Liver (tissue), 10 donors: ENCODE measurements at places on chromosomes 7 and 10.

DNA sequence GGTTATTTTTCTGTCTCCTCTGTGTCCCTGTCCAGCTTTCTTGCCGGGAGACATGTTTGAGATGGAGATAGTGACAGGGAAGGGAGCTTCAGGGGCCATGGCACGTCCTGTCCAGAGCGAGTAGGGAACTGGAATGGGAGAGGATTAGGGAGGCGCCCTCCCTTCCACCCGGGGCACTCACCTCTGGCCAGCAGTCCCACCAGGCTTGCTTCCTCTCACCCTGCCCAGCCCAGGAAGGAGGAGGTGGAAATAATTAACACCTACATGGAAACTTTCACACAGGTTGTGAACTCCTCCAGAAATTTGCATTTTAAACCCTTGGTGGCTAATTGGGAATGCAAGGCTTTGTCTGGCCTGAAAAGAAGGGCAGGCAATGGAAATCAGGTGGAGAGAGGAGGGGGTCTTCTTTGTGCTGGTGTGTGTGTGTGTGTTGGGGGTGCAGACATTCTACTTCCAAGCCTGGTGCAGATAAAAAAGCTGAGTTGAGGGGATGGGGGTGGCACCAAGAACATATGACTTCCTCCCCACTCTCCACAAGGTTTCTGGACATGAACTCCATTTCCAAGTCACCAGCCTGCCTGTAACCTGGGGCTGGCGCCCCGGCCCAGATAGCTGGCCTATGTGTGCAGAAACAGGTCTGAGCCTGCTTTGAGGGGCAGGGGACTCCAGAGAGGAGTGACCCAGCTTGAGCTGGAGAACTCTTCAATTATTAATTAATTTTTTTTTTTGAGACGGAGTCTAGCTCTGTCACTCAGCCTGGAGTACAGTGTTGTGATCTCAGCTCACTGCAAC, 199.4 kb downstream of the CYP26A1 start:
- no peak for DNase-seq

DNA sequence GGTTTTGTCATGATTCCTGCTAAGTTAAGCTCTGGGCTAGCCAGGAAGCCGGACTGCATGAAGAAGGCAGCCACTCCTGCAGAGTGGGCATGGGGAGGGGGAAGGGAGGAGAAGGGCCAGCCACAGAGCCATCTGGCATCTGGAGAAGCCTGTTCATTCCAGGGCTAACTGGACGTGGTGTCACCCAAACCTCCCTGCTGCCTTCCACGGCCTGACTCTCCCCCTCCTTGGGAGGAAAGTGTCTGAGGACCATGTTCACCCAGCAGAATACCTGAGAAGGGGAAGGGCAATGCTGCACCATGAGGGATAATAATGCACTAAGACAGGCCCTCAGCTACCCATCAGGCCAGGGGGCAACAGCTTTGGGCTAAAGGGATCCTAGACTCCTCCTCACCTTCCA, 15.4 kb downstream of the AQP1 start:
- DNase-seq, result peak; percentile 30

- no peak for DNase-seq
Measured at GRCh38 chr10:59382831-59383295, 20.5 kb upstream of the FAM13C start.

- no peak for DNase-seq
Measured at GRCh38 chr7:70935311-70935710, 196.6 kb upstream of the GALNT17 start.

DNA sequence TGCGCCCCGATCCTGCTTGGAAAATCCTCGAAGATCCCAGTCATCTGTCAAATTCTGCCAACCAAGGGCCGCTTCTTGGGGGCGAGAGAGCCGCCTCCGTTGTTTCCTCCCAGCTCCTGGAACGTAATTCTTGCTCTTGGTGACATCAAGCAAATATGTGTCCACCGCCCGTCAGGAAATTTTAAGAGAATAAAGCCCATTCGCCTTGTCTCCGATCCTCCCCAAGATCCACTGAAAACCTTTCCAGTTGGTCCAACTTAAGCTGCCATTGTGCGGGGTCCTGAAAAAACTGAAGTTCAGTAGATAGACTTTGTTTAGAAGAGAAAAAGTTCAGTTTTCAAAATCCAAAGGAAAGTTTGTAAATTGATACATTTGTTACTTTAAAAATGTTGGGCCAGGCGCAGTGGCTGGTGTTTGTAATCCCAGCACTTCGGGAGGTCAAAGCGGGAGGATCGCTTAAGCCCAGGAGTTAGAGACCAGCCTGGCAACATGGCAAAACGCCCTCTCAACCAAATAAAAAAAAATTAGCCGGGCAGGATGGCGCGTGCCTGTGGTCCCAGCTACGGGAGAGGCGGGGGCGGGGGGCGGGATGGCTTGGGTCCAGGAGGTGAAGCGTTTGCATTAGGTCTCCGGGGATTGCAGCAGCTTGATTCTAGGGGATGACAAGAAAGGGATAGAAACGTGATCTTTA, 1.0 kb upstream of the ZNF800 start:
- DNase-seq, result peak; percentile 37

DNA sequence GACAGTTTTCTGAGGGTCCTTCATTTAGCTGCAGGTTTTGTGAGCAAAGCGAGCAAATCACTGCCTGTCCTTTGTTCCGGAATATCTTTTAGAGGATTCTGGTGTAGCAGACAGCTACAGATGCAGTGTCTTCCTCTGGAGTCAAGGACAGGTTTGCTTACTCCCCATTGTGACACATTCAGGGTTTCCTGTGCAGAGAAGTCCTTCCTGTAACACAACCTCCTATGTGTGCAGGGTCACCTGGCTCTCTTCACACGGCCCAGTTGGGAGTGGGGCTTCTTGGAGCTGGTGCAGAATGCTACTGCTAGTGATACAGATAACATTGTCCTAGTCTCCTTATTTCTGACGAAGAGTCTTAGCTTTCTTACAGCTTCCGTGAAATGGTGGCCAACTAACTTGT, 47.9 kb downstream of the RBM33 start:
- DNase-seq, result no peak

GRCh38 chr7:27973625-27974024, 207.0 kb downstream of the JAZF1 start:
- no peak for DNase-seq

GRCh38 chr10:132926777-132927650, 15.4 kb downstream of the CFAP46 start:
- no peak for DNase-seq

GRCh38 chr7:47786557-47787248, 161.6 kb downstream of the PKD1L1 start:
- no peak for DNase-seq

GRCh38 chr10:127935071-127935561, 28.2 kb downstream of the PTPRE start:
- no peak for DNase-seq

- DNase-seq, result no peak
Measured at GRCh38 chr10:130707389-130707979, 571.3 kb downstream of the GLRX3 start.

DNA sequence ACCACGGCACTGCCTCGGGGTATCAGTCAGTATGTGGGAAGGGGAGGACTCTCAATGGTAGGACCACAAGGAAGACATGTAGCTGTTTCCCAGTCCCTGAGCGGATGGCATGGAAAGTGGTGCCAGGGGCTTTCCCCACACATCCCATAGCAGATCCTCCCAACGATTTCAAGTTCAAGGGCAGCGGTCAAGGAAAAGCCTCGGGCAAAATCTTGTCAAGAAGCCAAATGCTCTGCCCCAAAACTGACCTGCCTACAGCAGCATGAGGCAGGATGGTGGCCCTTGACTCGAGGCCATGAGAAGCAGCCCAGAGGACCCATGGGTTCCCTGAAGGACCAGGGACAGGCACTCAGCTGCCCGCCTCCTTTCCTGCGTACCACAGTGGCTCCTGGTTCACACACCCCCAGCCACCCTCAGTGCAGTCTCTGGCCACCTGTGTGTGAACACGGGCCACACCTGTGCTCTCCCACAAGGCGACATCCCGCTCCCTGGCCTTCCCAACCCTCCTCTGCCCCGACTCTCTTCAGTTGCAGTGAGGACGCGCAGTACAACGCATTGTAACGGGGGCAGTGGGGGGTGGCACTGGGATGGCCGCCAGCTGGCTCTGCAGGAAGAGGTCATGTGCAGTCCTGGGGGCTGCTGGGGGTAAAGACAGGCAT, 43.6 kb downstream of the CTBP2 start:
- no peak for DNase-seq

GRCh38 chr7:137169282-137169698, 174.2 kb downstream of the PTN start:
- DNase-seq, result peak; percentile 38

GRCh38 chr10:50740293-50740648, 535 bp downstream of the ASAH2B start:
- DNase-seq, result no peak

- DNase-seq, result no peak
Measured at GRCh38 chr7:132446666-132447278, 129.5 kb downstream of the PLXNA4 start.

- no peak for DNase-seq
Measured at GRCh38 chr7:36942541-36942940, 218.2 kb upstream of the AOAH start.

- DNase-seq, result no peak
Measured at GRCh38 chr10:65491799-65492198, 1434.0 kb upstream of the LRRTM3 start.

- no peak for DNase-seq
Measured at GRCh38 chr10:78634389-78634815, 434.4 kb upstream of the ZMIZ1 start.

DNA sequence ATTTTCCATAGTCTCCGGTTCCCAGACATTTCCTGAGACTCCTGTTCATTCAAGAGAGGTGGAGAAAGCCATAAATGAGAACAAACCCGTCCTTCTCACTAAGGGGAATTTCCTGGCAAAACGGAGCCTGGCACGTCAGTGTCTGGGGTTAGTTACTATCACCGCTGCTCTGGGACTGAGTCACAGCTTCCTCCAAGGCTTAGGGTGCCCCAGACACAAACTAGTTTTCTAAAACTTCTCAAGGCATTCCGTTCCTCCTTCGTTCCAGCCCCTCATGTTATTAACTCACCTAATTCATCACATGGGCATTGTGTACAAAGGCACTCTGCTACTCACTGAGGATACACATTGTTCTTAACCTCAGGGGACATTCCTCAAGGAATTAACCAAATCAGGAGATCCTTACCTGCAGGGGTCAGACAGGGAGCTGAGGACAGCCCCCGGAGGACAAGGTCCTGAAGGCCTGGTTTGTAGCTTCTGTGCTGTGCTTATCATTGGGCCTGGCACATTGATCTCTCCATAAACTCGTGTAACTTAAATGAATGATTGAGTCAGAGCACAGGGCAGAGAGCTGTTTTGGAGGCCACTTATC, 103.0 kb upstream of the KLF6 start:
- no peak for DNase-seq

DNA sequence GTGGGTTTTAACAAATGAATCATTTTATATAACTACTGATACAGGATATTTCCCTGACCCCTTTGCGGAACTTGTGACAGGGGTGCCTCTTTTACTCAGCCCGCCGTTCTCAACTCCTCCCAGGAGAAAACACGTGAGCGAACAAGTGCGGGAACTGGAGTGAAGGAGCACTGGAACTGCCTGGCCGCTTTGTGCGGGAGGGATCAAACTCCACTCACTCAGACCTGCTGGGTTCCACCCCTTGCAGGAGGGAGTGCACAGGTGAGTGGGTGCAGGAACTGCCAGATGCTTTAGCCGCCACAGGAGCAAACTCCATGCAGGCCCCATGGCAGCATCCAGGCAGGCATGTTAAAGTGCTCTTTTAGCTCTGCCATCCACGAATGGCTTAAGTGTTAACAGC, 513.4 kb upstream of the GRM3 start:
- DNase-seq, result no peak

DNA sequence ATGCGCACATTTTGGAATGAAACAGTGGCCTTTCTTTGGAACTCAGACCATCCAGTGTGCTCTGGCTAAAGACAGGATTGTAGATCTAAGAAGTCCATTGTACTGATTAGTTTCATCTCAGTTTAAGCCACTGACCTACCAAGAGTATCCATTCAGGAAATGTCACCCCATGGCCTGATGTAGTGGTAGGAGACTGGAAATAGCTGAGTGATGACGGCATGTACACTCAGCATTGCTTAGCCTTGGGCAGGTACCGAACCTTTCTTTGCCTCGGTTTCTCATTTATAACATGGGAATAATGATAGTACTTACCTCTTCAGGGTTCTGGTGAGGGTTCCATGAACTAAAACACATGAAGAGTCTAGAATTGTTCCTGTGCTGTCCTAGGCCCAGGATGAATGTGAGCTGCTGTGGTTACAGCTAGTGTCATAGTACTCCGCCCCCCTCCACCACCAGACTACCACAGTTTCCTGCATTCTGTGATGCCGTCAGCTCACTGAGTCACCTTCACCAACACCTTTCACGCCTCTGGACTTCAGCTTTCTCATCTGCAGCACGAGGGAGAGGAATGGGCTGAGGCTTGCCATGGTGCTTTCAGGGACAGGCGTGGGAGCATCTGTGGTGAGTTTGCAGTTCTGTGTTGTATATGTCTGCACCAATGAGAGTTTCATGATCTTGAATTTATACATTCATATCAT, 484.0 kb upstream of the GALNT17 start:
- DNase-seq, result no peak

DNA sequence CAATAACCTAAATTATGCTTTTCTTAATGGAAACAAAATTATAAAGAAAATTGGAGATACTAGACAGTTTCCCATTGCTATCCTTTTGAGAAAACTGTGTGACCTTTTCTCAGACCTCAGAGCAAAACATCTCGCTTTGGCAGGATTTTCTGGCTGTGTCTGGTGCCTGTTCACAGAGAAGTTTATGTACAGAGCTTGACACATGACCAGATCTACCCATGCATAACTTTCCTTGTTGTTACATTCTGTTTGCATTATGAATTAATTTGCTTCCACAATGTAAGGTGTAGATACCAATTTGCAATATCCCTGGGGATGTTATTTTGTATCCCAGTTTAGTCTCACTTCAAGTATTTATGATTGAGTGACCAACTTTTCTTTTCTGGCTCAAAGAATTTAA, 565.0 kb downstream of the XPNPEP1 start:
- no peak for DNase-seq

- peak; percentile 14 for DNase-seq
Measured at GRCh38 chr10:62620491-62620890, 184.0 kb upstream of the ADO start.

DNA sequence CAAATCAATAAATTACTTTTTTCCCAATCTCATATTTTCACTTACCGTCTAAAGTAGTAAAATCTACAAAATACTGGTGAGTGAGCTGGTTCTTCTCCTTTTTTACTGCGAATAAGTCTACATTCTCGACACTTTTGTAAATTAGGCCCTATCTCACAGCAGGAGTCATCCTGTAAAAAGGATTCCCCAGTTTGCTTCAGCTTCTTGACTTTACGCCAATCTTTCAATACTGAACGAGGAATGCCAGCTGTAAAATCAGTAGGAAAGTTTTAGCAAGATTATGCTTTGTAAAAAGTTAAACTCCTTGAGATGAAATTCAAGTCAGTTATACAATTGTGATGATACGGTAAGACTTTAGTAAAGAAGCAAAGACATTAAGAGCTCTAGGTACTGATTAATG, 67.3 kb downstream of the NRBF2 start:
- no peak for DNase-seq

DNA sequence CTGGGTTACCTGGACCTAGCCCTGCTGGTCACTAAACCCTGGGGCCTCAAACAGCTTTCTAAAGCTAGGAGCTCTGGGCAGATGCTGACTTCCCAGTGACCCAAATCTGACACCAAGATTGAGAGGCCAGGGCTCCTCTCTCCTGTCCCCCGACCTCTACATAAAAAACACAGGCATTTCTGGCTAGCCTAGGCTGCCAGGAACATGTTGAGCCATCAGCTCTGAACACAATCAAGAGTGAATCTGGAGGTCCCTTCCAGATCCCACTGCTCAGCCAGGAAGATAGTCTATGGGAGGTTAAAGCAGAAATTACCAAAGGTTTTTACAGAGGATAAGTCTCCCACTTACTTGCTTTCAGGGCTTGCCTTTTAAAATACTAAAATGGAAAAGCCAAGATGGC, 22.1 kb upstream of the PDE1C start:
- DNase-seq, result no peak
